ENCODE measurements at places on chromosomes 16 and 17.

DNA sequence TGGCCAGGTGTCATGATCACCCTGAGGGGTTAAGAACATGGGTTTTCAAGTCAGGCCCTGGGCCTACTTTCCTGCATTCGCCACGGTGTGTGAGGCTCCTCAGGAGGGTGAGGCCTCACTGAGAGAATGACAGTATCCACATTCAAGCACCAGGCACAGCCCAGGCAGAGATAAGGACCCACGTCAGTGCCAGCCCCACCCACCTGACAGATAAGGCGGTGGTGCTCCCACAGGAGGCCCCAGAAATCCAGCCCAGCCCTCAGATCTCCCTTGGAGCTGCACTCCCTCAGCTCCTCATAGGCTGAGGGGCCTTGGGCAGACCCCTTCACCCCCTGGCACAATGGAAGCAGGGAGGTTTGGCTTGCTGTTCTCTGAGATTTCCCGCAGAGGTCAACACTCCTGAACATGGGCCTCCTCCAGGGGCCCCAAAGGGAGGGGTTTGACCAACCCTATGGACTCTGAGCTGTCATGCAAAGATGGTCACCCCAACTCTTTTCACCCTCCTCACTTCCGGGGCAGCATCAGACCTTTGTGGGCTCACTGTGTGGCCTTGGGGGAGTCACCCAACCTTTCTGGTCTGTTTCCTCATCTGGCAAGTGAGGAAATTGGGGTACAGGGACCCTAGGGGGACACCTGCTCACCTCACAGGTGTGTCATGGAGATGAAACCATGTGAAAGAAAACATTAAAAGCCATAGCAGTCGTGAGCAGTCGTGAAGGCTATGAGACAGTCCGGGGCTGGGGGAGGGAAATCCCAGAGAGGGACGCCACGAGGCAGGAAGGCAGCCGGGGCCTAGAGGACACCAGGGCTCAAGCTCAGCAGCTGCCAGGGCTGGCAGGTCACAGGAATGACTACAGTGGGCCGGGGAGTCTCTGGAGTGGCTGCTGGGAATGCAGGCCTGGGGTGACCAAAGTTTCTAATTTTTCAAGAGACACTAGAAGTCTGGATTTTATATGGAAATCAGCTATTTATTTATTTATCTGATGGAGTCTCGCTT is 15.4 kb downstream of the PLLP start:
- no peak for DNase-seq

DNA sequence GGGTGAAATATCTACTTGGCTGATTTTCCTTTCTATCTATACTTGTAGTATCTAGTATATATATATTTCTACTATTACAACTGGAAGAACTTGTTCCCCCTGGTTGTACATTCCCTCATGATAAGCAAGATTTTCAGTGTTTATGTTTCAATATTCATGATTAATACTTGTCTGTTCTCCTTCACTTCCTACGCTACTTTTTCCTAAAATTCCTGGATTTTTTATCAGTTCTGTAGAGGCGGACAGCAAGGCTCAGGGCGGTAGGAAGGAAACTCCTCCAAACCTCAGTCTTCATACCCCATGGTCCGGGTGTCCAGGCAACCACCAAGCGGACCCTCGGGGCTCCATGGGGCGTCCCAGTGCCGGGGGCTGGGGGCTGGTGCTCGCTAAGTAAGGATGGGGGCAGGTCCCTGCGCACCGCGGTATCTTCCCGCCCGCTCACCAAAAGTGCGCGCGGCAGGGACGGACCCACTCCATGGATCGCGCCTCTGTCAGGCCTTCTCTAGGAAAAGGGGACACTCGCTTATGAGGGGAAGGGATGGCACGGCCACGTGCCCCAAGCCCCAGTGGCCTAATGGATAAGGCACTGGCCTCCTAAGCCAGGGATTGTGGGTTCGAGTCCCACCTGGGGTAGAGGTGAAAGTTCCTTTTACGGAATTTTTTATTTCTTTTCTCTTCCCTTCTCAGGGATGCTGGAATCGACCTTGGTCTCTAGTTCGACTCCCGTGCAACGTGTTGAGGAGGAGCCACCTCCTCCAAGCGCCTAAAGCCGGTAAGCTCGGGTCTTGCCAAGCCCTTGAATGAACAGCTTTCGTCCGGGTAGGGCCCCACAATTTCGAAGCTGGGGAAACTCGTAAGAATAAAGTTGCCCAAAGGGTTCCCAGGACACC is 13.2 kb downstream of the ATP5PD start:
- peak; percentile 98 for DNase-seq

GRCh38 chr17:21358682-21359482 is 17.3 kb upstream of the KCNJ12 start:
- no peak for DNase-seq

- DNase-seq = peak; percentile 38
Observed at GRCh38 chr17:17840751-17841591, 4.2 kb upstream of the SREBF1 start.

DNA sequence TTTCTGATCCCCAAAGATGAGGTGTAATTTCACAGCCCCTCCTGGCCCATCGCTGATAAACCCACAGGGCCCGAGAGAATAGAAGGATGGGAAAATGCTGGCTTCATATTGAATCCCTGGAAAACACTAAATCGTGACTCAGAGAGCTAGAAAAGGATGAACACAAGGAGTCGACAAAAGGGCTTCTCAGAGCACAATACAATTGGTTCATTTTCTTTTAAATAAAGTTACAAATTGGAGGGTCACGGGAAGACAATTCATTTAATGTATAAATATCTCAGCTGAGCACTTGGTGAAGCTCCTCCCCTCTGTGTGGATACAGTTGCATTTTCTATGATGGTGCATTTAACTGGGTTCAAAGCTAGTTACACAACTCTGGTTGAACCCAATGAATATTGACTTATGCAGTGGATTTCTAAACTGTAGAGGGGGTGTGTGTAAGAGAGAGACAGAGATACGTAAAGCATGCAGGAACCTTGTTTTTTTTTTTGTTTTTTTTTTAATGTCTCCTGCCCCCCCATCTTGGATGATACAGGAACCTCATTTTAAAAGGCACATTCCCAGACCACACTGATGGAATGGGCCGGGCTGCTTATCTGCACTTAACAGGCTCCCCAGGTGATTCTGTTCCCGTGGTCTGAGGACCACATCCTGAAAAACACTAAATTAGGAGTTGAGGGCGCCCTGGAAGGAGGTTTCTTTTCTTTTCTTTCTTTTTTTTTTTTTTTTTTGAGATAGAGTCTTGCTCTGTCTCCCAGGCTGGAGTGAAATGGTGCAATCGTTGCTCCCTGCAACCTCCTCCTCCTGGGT is 14.1 kb downstream of the TTYH2 start:
- DNase-seq = no peak

DNA sequence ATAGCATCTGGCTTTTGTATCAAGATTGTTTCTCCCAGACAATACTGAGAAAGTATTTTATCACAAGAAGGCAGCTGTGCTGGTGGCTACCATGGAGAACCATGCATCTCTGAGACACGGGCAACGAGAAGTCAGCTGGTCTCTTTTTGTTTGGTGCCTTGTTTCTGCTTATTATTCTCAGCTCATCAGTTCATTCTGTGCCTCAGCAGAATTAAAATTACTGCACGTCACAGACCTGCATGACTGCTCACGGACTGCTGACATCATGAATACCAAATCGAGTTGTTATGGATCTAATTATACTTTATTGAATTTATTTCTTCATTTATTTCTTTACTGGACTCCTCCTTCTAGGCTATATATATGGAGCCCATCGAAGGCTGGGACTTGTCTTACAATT is 19.0 kb upstream of the PMP22 start:
- no peak for DNase-seq

- DNase-seq = no peak
Observed at GRCh38 chr17:74805591-74805991, 29.4 kb upstream of the NAT9 start.

GRCh38 chr17:44979426-44979995 is 11.4 kb upstream of the C1QL1 start:
- peak; percentile 62 for DNase-seq

GRCh38 chr16:80752541-80752940 is 51.9 kb downstream of the CDYL2 start:
- DNase-seq = no peak

GRCh38 chr17:68195667-68196393 is 52.0 kb upstream of the AMZ2 start:
- no peak for DNase-seq

- DNase-seq = no peak
Observed at GRCh38 chr17:63675607-63676546, 24.0 kb downstream of the LIMD2 start.

DNA sequence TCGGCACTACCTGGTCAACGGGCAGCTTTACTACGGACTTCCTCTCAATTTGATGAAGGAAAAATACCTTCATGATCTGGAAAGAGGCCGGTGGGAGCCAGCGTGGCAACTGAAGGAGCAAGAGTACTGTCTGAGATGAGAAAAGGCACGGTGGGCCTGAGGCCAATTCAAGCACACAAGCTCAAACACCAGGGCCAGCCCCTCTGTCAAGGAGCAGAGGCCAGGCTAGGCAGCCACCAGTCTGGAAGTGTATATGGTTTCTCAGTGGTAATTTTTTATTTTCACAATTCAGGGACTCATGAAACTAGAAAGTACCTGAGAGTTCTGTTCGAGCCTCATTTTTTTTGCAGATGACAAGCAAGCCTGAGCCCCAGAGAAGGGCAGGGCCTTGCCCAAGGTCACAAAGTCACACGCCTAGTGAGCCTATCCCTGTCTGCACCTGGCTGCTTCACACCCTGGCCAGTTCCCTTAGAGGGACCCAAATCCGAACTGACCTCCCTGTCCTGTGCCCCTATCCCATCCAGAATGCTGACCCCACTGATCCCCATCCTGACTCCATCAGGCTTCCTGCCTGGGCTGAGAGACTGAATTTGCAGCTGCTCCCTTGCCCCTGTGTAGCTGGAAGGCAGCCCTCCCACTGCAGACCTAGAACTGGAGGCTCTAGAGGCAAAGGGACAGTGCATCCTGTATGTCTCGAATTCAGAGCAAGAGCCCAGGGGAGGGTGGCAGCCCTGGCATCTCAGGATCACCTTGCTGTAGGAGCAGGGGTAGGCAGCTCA is 4.8 kb upstream of the TBX2 start:
- no peak for DNase-seq

GRCh38 chr17:28405632-28406472 is at the start of gene SLC46A1:
Gene SLC46A1, minus strand, starts transcription at chr17:28406212. Its CDS starts 98 bp downstream, at chr17:28406114.
- DNase-seq = peak; percentile 33

GRCh38 chr16:56163938-56164337 is 27.4 kb upstream of the GNAO1 start:
- DNase-seq = no peak

- no peak for DNase-seq
Observed at GRCh38 chr17:28864991-28865849, 10.4 kb downstream of the ERAL1 start.

DNA sequence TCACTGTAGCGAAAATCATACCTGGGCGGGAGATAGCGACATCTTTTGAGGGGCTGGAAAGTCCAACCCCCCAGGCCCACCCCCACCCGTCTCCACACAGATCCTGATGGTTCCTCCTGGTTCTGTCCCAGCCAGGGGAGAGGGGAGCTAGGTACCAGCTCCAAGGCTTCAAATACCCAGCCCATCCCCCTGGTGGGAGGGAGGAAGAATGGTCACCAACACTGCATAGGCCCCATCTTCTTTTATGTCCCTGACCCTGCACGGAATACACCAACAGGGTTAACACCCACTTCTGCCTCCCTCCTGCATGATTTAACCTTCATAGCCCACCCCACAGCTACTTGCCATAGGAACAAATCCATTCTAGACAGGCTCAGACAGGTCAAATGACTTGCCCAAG is 9.3 kb downstream of the HAP1 start:
- no peak for DNase-seq

DNA sequence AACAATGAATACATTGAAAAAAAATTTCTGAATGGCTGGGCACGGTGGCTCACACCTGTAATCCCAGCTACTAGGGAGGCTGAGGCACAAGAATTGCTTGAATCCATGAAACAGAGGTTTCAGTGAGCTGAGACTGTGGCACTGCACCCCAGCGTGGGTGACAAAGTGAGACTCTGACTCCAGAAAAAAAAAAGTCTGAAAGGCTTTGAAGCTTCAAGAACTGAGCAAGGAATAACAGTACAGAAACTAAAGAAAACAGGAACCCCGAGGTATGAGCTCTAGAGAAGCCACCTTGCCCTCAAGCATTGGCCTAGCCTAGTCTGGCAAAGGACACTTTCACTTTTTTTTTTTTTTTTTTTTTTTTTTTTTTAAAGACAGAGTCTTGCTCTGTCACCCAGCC is 45.0 kb downstream of the TEX2 start:
- no peak for DNase-seq

DNA sequence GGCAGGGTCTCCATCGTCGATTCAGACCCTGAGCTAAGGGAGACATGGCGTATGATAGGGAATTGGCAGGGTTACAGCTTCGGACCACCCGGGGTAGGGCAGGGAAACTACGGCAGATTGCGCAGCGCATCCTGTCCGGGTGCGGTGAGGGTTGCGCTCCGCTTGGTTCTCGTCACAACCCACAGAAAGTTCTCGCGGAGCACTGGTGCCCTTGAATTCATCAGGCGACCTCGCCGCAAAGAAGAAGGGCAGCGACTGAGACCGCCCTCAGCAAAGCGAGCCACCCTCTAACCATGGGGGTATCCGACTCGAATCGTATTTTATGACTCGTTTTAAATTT is 1.2 kb downstream of the HS3ST3B1 start:
- no peak for DNase-seq

- DNase-seq = peak; percentile 98
Observed at GRCh38 chr17:17836250-17836817, 452 bp downstream of the SREBF1 start.

- DNase-seq = no peak
Observed at GRCh38 chr16:77158293-77158692, 32.7 kb upstream of the MON1B start.

All from NCI-H1694 (cell line).